Smooth muscle cell of the umbilical artery (primary cell): ENCODE measurements at places on chromosomes 11 and 22. TPM values are rescaled to one million over a fixed set of nuclear protein-coding genes. Genes with fewer than 3 reads are reported as not detected.

The MS4A1 gene
- total RNA-seq: not detected in 2 replicates

The OPCML gene
- 0.89 and 2.5 TPM in 2 replicates for total RNA-seq

The SCN4B gene
- total RNA-seq: under 0.01 and 0.09 TPM in 2 replicates

The GRIK4 gene
- total RNA-seq: under 0.01 and 0.05 TPM in 2 replicates

The OR52A1 gene
- total RNA-seq: not detected in 2 replicates

The CLMP gene
- 111 and 152 TPM in 2 replicates for total RNA-seq

The SAA4 gene
- not detected in 2 replicates for total RNA-seq

The IRAG1 gene
- 3.0 and 8.6 TPM in 2 replicates for total RNA-seq

The HTR3B gene
- not detected in 2 replicates for total RNA-seq

The SHISA8 gene
- total RNA-seq: not detected in 2 replicates

The MMP27 gene
- not detected in 2 replicates for total RNA-seq

The RBMXL2 gene
- not detected in 2 replicates for total RNA-seq

The MRPL11 gene
- 24.6 and 34.3 TPM in 2 replicates for total RNA-seq

The OR4C13 gene
- total RNA-seq: not detected in 2 replicates

The GAS2 gene
- 0.97 and 1.5 TPM in 2 replicates for total RNA-seq

The CD3G gene
- not detected in 2 replicates for total RNA-seq

The CCDC73 gene
- not detected in 2 replicates for total RNA-seq

The CCS gene
- total RNA-seq: 30.9 and 41.6 TPM in 2 replicates

The C11orf91 gene
- not detected in 2 replicates for total RNA-seq

The GP1BB gene
- 1.8 and 2.1 TPM in 2 replicates for total RNA-seq

The PATE4 gene
- total RNA-seq: not detected in 2 replicates

The ZNF214 gene
- 2.8 and 4.2 TPM in 2 replicates for total RNA-seq

The LGR4 gene
- 21.0 and 25.2 TPM in 2 replicates for total RNA-seq

The ARAP1 gene
- 129 and 154 TPM in 2 replicates for total RNA-seq

The VPREB1 gene
- total RNA-seq: not detected in 2 replicates

The DENND6B gene
- 1.5 and 2.3 TPM in 2 replicates for total RNA-seq
